Left renal cortex interstitium (tissue), 4 donors: ENCODE measurements at places on chromosomes 7 and 10. TPM values are rescaled to one million over a fixed set of nuclear protein-coding genes. Genes with fewer than 3 reads are reported as not detected.

DNA sequence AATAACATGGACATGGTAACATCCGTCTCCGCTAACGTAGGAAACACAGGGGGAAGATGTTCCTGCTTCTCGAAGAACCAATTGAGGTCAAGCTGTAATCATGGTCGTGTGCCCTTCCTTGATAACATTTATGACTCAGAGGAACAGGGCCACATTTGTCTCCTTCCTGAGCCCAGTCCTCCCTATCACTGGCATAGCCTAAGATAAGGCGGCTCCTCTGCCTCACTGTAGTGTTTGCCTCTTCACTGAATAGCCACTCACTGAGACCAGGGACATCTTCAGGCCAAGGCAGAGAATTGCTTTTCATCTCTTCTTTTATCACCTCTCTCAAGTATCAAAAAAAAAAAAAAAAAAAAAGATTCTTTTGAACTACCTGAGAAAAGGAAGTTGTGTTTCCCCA is 5.4 kb upstream of the GRM8 start:
- DNase-seq, result no peak

DNA sequence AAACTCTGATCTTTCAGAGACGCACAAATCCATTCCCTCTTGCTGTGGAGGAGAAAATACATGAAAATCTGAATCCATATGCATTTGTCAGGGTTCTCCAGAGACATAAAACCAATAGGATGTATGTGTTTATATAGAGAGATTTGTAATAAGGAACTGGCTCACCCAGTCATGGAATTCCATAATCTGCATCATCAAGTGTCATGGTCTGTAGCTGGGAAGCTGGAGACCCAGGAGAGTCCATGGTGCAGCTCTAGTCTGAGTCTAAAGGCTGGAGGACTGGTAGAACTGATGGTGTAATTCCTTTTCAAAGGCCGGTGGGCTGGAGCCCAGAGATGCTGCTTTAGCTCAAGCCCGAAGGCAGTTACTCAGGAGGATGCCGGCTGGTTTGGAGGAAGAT is 134.0 kb downstream of the TCF7L2 start:
- DNase-seq, result no peak

GRCh38 chr7:47887016-47887640 is 61.1 kb downstream of the PKD1L1 start:
- no peak for DNase-seq

DNA sequence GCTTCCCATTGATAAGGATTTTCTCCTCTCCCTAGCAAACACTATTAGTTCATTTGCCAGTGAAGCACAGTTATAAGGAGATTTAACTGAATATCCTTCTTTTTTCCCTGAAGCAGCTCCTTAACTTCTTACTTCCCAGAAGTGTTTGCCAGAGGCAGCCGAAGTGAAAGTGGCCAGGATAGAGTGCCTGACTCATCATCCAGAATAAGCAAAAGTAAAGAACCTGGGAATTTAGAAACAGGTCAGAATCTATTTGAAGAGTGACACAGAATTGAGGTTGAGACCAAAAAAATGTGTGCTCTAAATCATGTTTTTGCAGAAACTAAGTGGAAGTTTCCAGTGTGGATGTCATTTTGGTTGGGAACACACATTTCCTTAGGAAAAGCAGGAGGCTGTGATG is 249.6 kb upstream of the VWC2 start:
- DNase-seq, result no peak

DNA sequence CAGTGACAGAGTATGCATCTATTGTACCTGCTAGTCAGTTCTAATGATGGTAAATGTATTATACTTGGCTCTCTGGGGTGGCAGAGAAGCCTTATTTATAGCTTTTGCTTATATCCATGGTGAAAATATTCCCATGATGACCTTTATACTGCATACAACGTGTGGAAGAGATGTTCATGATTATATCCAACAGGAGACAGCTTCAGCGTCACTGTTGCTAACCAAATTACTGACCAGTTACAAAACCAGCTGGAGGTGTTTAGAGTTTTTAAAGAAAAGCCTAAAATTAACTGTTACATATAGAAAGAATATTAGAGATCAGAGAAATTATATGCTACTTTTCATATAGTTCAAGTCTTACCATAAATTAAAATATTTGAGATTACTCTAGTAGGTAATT is 280.8 kb downstream of the ETV1 start:
- DNase-seq, result no peak

DNA sequence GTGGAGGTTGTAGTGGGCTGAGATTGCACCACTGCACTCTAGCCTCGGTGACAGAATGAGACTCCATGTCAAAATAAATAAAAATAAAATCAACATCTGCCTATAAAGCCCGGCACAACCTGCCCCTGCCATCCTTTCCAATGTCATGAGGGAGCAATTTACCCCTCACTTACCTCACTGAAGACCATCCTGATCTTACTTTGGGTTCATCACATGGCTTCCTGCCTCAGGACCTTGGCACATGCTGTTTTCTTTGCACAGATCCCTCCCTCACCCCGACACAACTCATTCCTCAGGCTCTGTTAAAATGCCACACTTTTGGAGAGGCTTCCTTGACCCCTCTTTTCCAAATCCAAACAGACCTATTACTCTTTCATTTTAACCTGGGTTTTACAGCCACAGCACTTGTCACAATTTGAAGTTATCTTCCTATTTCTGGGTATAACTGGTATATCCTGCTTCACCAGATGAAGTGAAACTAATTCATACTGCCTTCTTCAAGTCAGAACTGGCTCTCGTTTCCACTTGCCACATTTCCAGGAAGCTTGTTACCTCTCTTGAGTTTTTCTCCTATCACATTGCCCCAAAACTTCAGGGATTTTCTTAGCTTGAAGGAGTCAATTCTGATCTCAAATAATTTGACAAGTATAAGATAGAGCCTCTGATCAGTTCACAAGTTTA is 69.3 kb upstream of the PARD3 start:
- no peak for DNase-seq

Gene IL2RA
- polyA plus RNA-seq, result 0.06 TPM

DNA sequence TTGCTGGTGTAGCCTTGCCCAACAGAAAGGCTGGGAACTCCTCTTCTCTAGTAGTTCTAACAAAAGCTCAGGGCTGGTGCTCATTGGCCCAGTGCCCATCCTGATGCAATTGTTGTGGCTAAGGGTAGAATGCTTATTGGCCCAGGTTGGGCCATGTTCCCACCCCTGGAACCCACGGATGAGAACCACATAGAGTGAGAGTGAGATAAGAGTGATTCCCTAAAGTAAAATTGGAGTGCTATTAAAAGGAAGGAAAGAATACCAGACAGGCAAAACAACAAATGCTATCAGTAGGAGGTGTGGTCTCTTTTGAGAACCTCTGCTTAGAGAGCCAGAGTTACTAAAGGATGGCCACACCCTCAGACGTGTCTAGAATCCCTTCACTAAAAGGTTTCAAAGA is 49.2 kb downstream of the LGI1 start:
- no peak for DNase-seq

GRCh38 chr7:83861-84632 is 108.3 kb upstream of the FAM20C start:
- no peak for DNase-seq

GRCh38 chr7:38839851-38840250 is 69.1 kb downstream of the VPS41 start:
- DNase-seq, result no peak

DNA sequence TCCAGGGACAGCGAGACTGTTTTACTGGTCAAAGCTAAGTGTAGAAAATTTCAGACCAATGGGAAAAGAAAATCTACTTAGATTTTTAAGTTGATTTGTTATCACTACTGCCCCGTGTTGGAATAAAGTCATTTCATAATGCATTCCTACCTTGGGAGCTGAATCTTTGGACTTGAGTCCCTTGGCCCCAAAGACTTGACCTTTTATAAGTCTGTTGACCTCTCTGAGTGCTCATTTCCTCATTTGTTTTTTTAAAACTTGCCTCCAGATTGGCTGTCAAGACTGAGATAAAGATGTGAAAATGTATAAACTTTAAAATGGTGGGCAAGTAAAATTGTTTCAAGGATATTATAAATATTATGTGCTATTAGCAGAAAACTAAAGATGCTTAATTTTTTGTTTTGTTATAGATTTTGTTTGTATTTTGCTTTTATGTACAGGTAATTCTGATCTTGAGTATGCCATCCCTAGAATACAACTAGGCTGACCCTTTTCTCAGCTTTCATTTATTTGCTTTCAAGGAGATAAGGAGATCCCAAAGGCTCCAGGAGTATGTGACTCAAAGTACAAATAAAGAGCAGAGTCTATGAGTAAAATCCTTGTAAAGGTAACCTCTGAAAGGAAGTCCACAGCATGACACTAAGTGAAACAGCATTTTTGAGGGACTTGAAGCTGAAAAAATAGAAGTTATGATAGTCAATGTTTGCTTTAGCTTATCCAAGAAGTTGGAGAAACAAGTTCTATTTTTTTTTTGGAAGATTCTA is 54.6 kb downstream of the TMEM26 start:
- no peak for DNase-seq

Gene AGR3
- polyA plus RNA-seq, result 2.5 TPM

DNA sequence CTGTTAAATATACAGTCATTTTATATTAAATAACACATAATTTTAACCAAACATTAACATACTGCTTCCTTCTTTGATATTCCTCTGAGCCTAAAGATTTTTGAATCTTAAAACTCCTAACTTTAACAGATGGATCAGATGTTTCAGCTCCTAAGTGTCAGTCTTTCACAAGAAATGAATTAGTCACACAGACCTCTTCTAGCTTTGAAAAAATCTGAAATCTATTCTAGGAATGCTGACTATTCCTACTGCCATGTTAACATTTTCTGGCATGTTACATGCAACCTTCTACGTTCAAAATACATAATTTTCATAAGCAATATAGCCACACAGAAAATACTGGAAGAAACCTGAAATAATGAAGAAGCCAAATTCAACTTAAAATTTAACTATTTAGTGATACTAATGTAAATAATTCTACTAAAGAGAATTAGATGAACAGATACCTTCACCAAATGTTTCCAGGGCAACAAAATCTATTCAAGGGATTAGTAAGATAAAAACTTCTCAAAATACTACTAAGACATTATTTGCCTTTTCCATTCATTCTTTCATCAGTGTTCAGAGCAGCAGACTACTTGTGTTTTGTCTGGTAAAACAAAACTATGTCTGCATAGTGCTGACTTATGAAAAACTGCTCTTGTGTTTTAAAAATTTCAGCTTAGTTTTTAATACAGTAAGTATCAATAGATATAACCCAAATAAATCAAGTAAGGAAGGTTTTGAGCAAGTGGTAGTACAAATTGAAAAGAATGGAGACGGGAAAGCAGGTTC is 9.2 kb downstream of the JMJD1C start:
- no peak for DNase-seq

Gene EXOC6
- 22.0 TPM for polyA plus RNA-seq

DNA sequence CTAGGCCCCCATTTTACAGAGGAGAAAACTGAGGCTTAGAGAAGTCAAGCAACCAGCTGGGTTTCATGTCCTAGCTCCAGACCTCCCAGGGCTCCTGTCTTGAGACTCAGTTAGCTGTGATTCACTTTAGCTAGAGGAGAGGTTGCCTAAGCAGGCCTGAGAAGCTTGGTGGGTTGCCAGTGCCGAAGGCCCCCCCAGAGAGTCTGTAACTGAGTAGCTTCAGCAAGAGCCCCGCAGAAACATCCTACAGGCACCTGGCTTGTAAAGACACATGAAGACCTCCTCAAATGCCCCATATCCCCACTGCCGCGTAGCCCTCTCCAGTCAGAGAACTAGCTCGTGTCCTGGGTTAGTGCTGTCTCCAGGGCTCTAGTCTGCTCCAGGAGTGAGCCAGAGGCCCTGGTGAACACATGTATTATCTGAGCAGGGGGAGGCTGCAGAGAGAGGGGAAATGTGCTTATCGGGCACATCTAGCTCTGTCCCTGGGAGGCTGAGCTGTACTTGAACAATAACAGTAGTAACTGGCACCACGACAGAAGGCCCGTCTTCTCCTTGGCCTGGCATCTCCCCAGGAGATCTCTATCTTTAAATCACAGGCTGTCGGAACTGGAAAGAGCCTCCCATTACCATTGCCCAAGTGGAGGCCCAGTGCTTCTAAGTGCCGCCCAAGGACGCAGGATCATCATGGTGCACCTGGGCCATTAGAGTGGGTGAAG is 28.9 kb downstream of the UNC5B start:
- DNase-seq, result no peak

DNA sequence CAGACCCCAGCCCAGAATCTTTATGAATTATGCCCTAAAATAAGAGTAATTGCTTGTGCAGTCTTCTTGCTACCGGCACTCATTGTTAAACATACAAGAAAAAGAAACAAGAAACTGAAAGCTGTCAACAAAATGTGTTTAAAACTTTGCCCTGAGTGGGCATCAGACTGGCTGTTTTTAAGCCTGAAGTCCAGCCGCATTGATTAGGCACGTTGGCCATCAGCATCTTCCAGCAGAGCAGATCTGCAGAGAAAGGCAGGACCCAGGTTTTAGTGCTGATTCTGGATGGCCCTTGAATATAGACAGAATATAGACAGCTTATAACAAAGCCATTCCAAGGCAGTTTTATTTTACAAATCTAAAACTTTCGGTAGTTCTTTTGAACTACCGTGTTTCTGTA is 102.8 kb downstream of the POLL start:
- no peak for DNase-seq

GRCh38 chr7:1847260-1848001 is 177.4 kb downstream of the ELFN1 start:
- no peak for DNase-seq

DNA sequence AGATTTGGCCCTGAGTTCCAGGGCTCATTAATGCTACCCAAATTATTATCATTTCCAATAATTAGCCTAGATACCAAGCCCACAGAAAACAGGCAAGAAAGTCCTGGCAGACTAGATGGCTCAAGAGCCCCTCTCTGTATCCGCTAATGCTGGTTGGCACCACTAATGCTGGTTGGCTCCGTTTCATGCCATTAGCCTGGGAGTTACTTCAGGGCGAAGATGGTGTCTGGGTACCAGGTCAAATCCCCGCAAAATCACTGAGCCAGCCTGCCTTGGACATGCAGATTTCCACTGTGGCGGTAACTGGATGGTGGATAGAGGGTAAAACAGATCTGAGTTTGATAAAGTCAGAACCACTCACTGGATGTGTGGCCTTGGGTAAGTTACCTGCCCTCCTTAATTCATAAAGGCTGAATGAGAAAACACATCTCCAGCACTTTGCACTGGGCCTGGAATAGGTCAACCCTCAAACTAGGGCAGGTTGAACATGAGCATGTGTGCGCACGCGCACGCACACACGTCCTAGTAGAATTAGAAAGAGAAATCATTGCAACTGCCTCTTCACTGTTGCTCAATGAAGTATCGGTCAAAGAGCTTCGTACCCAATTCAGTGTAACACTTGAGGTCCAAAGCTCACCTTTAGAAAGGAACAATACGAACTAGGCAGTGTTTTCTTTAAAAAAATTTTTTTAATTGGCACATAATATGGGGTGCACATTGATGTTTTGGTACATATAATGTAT is 91.5 kb downstream of the PRPF18 start:
- no peak for DNase-seq

GRCh38 chr7:84642611-84643010 is 448.0 kb upstream of the SEMA3A start:
- no peak for DNase-seq

DNA sequence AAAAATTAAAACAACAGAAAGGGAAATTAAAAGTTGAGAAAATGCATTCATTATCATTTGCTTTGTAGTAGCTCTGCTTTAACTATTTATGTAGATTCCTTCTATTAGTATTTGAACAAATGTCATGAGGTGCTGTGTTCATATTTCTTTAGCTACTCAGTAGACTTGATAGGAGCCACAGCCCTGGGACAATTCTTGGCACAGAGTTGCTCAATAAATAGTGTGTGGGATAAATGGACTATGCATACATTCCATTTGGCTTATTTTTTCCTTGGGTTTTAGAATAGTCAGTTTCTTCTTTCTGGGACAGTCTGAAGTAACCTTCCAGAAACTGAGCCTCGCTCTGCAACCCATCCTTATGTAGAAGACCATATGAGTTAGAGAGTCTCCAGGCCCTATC is 13.4 kb downstream of the RPP30 start:
- DNase-seq, result no peak

Gene PTPRZ1
- 5.9 TPM for polyA plus RNA-seq

Gene CCDC172
- not detected for polyA plus RNA-seq

Gene OGDHL
- polyA plus RNA-seq, result 44.9 TPM
